Kidney (tissue), 22 donors: ENCODE measurements at places on chromosomes 3 and 15. TPM values are rescaled to one million over a fixed set of nuclear protein-coding genes. Genes with fewer than 3 reads are reported as not detected.

GRCh38 chr15:83843471-83843871 lies 189.5 kb downstream of the ADAMTSL3 start:
- DNase-seq: no peak

- DNase-seq: no peak
Measured at GRCh38 chr3:172839679-172840078, 89.2 kb downstream of the ECT2 start.

Gene CFAP100
- polyA plus RNA-seq: 0.60 TPM

Gene STRA6
- 31.9 TPM for polyA plus RNA-seq

- DNase-seq: no peak
Measured at GRCh38 chr3:61978460-61979419, 394.6 kb downstream of the FEZF2 start.

DNA sequence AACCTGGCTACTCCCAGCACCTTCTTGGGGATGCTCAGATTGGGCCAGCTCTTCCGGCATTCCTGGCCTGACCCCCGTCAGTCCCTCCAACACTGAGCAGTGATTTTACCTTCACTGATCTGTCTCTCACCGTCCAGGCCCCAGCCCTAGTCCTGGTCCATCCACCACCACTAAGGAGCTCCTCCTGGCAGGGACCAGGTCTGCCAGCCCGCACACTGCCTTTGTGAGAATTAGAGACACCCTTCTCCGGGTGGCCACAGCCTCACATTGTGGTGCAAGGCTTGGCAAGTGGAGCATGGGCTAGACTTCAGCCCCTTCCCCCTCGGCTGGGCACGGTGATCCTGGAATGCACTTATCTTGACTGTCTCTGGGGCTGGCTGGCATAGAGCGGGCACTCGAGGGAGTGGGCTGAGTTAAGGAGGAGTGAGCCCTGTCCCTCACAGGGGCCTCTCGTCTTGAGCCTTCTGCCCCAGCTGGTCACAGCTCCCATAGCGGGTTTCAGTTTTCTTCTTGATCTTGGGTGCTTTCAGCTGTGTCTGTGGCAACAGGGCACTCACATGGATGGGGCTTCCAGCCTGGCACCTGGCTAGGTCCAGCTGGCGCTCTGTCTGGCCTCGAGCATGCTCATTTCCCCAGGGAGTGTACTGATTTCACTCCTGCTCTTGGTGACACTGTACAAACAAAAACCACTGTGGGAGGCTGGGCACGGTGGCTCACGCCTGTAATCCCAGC lies 53.9 kb downstream of the LINGO1 start:
- peak; percentile 46 for DNase-seq

GRCh38 chr15:69562564-69562963 lies 109.9 kb downstream of the RPLP1 start:
- no peak for DNase-seq

DNA sequence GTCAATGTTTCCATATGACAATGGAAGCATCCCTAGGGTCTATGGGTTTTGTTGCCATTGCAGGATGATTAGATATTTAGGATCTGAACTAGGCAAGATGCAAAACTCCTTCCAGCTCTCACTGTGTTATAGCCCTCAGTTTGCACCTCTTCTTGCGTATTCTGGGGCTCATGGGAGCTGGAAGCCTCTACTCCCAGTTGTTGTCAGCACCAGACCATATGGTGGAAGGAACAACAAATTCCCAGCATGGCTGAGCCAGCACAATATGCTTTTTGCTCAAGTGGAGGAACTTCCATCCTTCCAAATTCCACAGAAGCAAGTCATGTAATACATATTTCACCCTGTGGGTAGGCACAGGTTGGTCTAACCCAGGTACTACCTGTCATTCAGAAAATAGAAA lies 18.5 kb upstream of the CTXND1 start:
- DNase-seq: no peak

Gene THRB
- polyA plus RNA-seq: 4.5 TPM

- DNase-seq: no peak
Measured at GRCh38 chr3:65955792-65956477, 82.8 kb downstream of the MAGI1 start.

- DNase-seq: no peak
Measured at GRCh38 chr3:4754180-4755086, 224.8 kb upstream of the BHLHE40 start.

DNA sequence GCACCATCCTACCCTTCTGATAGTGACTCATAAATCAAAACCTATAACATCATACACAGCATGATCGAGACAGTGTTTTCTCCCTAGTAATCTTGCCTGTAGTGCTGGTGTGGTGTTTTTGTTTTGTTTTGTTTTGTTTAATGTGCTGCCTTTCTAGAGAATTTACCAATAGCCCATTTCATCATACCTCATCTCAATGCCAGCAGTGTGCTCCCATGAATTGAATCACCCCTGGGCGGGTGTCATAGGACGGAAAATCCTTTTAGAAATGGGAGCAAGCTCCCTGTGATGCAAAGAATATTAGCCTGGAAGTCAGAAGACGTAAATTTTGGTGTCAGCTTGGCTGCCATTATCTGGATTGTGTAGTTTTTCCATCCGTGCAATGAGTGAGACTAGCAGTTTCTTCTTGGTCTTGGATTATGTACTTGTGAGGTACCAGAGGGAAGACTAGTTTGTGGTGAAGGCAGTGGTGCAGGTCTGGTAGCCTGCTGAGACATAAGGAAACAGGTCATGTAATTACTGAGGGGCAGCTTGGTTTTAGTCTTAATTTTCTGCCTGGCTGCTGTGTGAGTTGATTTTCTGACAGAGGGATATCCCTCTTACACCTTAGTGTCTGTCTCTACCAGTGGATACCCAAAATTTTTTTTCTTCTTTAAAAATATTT lies 29.9 kb downstream of the IGSF10 start:
- DNase-seq: no peak

Gene KIF15
- polyA plus RNA-seq: 0.32 TPM

DNA sequence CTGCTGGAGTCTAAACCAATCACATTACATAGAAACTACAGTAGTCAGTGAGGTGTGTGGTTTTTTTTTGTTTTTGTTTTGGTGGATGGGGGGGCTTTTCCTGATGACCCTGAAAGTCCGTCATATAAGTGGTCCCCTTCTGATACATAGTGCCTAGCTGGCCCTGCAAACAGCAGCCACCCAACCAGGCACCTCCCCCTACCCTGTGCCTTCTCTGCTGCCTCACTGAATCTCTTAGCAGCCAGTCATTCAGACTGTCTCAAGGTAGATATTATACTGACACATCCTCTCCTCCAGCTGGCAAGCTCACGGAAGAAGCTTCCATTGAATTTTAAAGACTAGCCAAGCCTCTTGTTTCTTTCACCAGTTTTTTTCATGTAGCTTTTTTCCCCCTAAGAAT lies 21.4 kb downstream of the SYN2 start:
- DNase-seq: no peak

Gene SLC28A1
- polyA plus RNA-seq: 51.2 TPM

- peak; percentile 35 for DNase-seq
Measured at GRCh38 chr15:100727291-100727851, 125.0 kb downstream of the ASB7 start.
